ENCODE measurements at places on chromosomes 1 and 21.

GRCh38 chr1:7693662-7694061, 77.4 kb upstream of the VAMP3 start:
- no peak for DNase-seq

GRCh38 chr1:109441069-109441468, 14.8 kb upstream of the PSMA5 start:
- DNase-seq = no peak

DNA sequence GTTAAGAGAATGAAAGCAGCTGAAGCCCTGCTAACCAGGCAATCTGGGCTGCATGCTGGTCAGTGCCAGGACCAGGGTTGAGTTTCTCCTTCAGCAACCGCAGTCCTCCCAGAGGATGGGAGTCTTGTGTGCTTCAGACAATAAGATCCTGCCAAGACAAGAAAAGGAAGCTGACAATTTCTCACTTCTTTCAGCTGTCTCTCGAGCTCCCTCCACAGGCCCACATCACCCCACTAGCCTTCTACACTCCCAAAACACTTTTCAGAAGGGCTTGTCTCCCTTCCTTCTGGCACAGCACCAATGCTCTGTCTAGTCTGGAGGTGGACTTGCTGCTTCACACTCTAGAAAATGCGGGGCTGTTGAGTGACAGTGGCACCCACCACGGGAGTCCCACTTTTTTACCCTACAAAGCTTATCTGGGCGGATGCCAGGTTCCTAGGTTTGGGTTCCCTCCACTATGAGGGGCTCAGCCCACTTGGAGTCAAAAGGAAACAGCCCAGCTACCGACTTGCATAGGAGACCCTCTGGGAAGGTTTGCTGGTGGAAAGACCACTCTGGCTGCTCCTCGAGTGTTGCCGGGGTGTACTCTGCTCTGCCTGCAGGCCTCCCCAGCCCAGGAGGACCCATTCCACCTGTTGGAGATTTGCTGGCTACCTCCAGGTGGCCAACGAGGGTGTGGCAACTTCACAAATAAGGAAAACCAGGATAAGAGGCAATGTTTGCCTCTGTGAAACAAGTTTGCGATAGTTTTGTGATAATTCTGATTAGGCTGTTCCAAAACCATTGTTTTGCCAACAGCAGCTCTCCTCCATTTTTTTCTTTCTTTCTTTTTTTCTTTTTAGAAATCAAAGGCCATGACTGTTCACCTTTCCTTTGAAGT, 68.9 kb downstream of the TENT5C start:
- DNase-seq = no peak

DNA sequence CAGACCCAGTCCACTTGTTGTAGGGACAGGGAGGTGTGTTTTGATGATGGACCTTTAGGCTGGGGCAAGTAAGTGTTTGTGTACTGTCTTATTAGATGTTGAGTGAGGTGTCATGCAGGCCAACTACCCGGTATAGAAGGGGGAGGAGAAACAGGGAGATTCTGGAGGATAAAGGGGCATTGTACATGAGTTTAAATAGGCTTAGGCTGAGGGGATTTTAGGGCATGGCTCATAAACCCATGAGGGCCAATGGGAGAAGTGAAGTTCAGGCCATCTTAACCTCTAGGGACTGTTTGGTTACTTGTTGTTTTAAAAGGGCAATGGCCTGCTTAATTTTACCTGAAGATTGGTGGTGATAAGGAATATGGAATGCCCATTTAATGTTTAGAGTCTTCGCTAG, 38.2 kb upstream of the PLA2G5 start:
- no peak for DNase-seq

- no peak for DNase-seq
Measured at GRCh38 chr1:216140730-216141524, 282.3 kb downstream of the USH2A start.

DNA sequence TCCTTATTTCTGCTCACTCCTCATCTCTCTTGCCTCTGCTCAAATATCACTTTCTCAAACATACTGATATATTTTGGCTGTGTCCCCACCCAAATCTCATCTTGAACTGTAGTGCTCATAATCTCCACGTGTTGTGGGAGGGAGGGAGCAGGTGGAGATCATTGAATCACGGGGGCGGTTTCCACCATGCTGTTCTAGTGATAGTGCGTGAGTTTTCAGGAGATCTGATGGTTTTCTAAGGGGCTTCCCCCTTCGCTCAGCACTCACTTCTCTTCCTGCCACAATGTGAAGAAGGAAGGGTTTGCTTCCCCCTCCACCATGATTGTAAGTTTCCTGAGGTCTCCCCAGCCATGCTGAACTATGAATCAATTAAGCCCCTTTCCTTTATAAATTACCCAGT, 26.6 kb downstream of the ZBTB8OS start:
- no peak for DNase-seq

- DNase-seq = no peak
Measured at GRCh38 chr1:56287721-56288120, 291.6 kb downstream of the PLPP3 start.

DNA sequence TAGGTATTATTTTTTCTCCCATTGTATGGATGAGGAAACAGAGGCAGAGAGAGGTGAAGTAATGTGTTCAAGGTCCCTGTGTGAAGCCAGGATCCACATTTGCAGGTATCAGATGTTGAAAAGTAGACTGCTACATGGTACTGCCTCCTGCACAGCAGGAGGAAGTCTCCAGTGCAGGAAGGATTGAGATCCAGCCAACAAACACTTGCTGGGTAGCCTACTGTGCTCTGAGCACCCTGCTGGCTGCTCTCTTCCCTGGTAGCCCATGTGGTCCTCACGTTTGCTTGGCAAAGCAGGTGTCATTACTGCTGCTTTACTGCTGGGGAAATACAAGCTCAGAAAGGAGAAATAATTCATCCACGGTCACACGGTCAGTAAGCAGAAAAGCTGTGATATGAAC, 21.3 kb upstream of the GRIK3 start:
- no peak for DNase-seq

DNA sequence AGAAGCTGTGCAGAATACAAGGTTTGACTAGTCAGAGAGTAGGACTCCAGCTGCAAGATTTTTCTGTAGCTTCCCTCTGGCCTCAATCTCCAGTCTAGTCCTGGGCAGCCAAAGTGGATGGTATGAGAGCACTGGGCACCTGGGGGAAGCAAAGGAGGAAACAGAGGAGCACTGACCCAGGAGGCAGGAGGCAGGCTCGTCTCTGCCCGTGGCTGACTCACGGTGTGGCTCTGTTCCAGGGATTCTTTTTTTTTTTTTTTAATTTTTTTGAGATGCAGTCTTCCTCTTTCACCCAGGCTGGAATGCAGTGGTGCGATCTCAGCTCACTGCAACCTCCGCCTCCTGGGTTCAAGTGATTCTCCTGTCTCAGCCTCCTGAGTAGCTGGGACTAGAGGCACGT, 4.1 kb upstream of the NPPB start:
- DNase-seq = no peak

DNA sequence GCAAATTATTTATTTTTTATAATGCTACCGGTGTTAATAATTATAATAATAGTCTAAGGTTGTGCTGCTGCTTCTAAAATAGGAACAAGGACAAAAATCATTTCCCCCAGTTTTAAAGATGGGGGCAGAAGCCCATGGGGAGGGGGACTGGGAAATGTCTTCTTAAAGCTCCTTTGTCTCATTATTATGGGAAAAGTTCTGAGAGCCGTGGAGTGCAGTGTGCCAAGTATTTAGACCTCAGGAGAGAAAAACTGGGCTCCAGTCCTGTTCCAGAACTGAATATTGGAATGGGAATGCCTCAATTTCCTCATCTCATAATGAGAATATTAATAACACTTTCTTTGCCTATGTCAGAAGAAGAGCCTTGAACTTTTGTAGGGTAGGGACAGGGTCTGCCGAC, 40.9 kb upstream of the ATF3 start:
- DNase-seq = no peak
